Astrocyte (in vitro differentiated cells and primary cell): ENCODE measurements at places on chromosomes 16 and 17. TPM values are rescaled to one million over a fixed set of nuclear protein-coding genes. Genes with fewer than 3 reads are reported as not detected.
A peak's percentile ranks its signal among the peaks of the same experiment; 100 is the strongest.

The CEP295NL gene
- total RNA-seq, result 1.3 and 1.6 TPM in 2 replicates

GRCh38 chr17:50367401-50367800 is 5.6 kb downstream of the MRPL27 start:
- H3K27ac ChIP-seq, result no peak overlapping the region
- H3K4me3 ChIP-seq, result no peak overlapping the region
- no peaks in the 10 kb centered on the region for H3K27me3 ChIP-seq

The TEKT3 gene
- total RNA-seq, result not detected in 2 replicates

GRCh38 chr17:82283208-82283749 is 9.8 kb upstream of the CSNK1D start:
- H3K36me3 ChIP-seq, result no peaks in the 10 kb centered on the region
- H3K4me1 ChIP-seq, result peaks cover 33% of the 10 kb centered on the region
- no peak overlapping the region for H3K27ac ChIP-seq
- no peak overlapping the region for H3K4me3 ChIP-seq
- no peaks in the 10 kb centered on the region for H3K27me3 ChIP-seq

DNA sequence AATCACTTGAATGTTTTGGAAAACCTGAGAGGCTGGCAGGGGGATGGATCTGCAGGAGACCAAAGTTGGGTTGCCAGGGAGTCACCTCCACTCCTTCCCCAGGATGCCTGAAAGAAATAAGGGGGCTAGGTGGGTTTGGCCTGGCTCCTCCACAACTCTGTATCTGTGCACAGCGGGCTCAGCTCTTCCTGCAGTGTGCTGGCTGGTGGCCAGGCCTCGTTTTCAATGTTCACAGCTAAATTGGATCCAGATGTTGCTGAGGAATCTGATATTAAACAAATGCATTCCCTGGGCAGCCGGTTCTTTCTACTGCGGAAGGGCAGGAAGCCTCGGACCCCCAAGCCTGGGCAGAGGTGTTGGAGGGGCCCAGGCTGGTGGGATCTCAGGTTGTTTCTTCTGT is 106.2 kb downstream of the N4BP1 start:
- no peaks in the 10 kb centered on the region for H3K27me3 ChIP-seq
- H3K27ac ChIP-seq, result no peak overlapping the region
- no peaks in the 10 kb centered on the region for H3K36me3 ChIP-seq
- peak; percentile 57 for DNase-seq
- peaks cover 18% of the 10 kb centered on the region for H3K4me1 ChIP-seq

The CHRNE gene
- total RNA-seq, result 0.20 and 0.43 TPM in 2 replicates

GRCh38 chr17:66663041-66663606 is 171.8 kb upstream of the CACNG5 start:
- DNase-seq, result no peak
- peaks cover 7% of the 10 kb centered on the region for H3K4me1 ChIP-seq
- H3K4me3 ChIP-seq, result no peak overlapping the region
- no peaks in the 10 kb centered on the region for H3K27me3 ChIP-seq
- H3K36me3 ChIP-seq, result no peaks in the 10 kb centered on the region
- no peak overlapping the region for H3K27ac ChIP-seq

The SSTR5 gene
- total RNA-seq, result not detected in 2 replicates

- H3K4me1 ChIP-seq, result no peaks in the 10 kb centered on the region
- DNase-seq, result no peak
- peaks cover 26% of the 10 kb centered on the region for H3K36me3 ChIP-seq
- no peak overlapping the region for H3K4me3 ChIP-seq
Measured at GRCh38 chr16:84663433-84664101, 15.3 kb downstream of the KLHL36 start.

DNA sequence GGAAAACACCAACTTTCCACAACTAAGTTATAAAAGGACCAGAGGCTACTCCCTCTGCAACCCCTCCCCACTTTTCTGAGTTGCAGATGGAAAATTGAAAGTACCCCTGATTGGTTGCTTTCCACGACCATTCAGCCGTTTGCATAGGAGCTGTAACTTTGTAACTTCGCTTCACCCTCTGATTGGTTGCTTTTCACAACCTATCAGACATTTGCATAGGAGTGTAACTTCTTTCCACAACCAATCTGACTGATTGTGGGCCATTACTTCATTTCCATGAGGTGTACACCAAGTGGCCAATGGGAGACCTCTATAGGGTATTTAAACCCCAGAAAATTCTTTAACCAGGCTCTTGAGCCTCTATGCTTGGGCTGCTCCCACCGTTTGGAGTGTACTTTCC is 644.1 kb downstream of the WWOX start:
- H3K27ac ChIP-seq, result no peak overlapping the region
- no peak overlapping the region for H3K4me3 ChIP-seq
- no peak for DNase-seq
- H3K36me3 ChIP-seq, result no peaks in the 10 kb centered on the region
- H3K4me1 ChIP-seq, result no peaks in the 10 kb centered on the region
- no peaks in the 10 kb centered on the region for H3K27me3 ChIP-seq
